ENCODE measurements at places on chromosomes 4 and X.

- peak; percentile 51 for DNase-seq
Observed at GRCh38 chrX:153599192-153600031, 473 bp upstream of the CCNQ start.

DNA sequence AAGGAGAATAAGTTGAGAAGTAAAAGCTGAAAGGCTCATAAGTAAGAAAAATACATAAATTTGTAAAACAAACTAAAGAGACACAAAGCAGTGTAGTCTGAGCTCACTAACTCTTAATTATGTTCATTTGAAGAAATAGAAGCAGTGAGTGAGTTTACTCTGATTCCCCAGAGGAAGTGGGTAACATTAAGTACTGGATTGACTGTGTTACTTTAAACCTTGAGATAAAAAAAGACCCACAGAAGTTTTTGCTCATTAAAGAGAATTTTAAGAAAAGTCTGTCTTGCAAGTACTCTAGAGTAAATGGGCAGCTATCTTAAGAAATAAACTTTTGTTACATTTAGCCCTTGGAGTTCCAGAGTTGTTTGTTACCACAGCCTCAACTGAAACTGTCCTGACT, 2466.9 kb downstream of the PCDH7 start:
- no peak for DNase-seq

DNA sequence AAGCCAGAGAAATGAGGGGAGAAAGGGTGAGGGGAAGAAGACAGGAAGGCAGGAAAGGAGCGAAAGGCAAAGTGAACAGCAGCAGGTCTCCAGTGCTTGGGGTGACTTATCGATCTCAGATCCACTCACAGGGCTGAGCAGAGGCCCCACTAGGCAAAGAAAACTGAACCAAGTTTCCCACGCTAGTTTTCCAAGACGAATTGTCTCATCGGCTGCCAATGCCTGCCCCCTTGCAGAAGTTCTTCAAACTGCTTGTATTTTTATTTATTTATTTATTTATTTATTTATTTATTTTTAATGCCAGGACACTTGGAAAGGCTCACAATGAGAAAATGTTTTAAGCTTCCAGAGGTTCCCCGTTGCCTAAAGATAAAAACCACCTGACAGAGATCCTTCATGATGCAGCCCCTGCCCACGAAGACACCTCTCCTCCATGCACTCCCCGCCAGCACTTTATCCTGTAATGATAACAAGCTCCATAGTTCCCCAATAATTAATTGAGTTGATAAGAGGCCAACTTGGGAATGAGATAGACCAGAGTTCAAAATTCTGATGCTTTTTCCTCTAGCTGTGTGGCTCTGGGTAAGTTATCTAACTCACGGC, 43.2 kb downstream of the QDPR start:
- no peak for DNase-seq

GRCh38 chr4:4554234-4554633, 12.4 kb upstream of the STX18 start:
- DNase-seq: no peak

GRCh38 chr4:7357323-7357722, 77.4 kb downstream of the PSAPL1 start:
- DNase-seq: no peak

- DNase-seq: no peak
Observed at GRCh38 chr4:33477715-33478114, 2757.5 kb downstream of the PCDH7 start.

DNA sequence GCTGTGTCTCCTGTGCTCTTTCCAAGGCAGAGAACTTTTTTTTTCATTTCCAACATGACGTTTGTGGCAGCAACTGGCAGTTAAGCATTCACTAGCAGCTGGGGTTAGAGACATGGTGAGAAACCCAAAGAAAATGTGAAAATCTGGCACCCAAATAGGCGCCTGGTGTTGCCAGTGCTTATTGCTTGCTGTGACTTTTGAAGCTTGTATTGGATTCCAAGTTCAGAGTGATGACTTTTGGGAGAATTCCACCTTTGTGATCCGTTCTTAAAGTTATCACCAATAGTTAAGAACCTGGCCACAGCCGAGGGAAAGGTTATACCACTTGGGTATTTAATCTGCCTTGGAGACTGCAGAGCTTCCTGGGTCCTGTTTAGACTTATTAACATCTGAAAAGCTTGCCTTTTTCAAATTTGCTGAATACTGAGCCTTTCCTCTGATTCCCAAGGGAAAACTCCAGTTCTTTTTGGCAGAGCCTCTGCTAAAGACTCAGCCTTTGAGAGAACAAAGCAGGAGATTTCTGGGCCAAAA, 101.0 kb downstream of the OPHN1 start:
- no peak for DNase-seq

DNA sequence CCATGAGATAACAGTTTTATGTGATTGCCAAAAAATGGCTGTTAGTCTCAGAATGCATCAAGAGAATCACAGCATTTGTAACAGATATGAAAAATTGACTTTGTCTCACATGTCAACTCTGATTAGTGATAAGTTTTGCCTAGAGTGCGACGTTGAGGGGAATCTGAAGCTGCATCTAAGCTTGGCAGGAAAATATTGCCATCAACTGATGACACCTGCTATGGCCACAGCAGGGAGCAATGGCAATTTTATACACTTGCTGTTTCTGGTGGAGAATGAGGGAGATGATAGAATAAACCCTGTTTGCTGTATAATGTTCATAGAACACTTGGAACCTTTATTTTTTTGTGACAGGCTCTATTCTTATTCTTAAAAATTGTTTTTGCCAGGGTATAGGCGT, 205.4 kb upstream of the GNPDA2 start:
- DNase-seq: no peak

- no peak for DNase-seq
Observed at GRCh38 chr4:60683973-60684372, 516.2 kb upstream of the ADGRL3 start.

DNA sequence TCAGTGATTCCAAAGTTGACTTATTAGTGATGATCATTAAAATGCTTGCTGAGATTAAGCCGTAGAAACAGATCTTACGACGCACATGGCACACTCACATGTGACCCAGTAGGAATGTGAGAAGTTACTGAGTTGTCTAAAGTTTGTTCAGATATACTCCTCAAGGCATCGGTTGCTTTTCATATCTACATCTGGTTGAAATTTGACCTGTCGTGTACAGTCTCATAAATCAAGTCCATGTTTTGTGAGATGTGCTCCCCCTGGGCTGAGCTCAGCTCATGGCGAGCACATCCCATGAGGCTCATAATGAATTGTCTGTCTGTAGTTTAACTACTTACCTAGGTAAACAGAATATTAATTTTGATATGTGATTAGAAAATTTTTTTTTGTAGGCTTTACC, 67.0 kb downstream of the TNIP2 start:
- DNase-seq: no peak

DNA sequence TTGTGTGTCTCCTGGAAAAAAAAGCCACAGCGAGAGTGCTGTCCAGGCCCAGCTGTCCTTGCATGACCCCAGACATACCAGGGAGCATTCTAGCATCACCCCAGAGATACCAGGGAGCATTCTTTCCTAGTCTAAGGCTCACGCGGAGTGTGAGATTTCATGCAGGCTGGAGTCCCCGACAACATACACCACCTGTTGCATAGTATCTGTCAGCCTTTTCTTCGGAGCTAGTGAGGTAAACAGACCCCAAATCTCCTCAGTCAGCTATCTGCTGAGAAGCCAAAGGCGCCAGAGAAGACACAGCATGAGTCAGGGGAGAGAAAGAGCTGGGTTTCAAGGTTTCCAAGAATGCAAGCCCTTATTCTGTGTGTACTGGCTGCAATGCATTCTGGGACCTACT, 23.1 kb upstream of the ZXDA start:
- DNase-seq: no peak

DNA sequence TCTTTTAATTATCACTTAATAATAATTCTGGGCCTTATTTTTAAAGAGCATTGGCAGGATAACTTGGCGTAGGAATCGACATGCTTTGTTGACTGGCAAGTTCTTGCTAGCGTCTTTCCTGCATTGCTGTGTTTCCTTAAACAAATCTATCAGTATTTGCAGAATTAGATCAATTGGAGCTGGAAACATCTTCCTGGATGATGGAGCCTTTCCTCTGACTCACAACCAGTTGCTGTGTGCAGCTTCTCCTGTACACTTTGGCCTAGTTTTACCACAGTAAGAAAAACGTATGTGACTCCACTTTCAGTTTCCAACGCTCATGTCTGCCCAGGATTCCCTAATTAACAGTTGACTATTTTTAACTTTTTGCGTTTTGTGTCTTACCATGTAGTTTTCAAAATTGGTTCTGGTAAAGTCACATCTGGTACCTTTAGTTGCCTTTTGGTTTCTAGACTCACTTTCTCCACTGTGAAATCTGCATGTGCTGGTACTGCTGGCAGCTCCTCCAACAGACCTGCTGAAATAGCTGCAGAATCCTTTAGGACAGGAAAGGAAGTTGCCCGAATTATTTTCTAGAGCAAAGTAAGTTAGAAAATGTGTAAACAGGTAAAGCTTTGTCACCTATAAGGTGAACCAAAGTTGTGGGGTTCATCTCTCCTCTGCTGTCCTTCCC, 553.2 kb upstream of the FAT1 start:
- no peak for DNase-seq

- DNase-seq: no peak
Observed at GRCh38 chr4:151522866-151523519, 114.0 kb downstream of the FHIP1A start.

- DNase-seq: no peak
Observed at GRCh38 chr4:168673476-168673875, 176.6 kb downstream of the PALLD start.

- DNase-seq: no peak
Observed at GRCh38 chr4:178752954-178753525, 1310.8 kb upstream of the AGA start.

DNA sequence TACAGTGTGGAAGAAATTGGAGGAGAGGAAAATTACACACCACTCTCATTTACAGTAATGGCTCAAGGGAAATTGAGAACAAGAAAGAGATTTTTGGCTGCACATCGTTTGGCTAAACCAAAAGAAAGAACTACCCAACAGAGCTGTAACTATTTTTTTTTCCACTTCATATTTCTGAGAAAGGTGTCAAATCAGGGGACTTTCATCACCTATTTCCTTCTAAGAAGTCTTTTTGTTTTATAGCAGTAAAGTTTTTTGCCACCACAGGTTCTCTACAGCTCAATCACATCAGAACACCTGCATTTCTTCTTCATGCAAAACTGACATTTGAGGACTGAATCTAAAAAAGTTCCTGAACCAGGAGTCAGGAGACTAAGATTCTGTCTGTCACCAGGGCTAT, 57.5 kb upstream of the TNIP3 start:
- DNase-seq: no peak

- no peak for DNase-seq
Observed at GRCh38 chrX:23887451-23887850, 20.3 kb downstream of the APOO start.

DNA sequence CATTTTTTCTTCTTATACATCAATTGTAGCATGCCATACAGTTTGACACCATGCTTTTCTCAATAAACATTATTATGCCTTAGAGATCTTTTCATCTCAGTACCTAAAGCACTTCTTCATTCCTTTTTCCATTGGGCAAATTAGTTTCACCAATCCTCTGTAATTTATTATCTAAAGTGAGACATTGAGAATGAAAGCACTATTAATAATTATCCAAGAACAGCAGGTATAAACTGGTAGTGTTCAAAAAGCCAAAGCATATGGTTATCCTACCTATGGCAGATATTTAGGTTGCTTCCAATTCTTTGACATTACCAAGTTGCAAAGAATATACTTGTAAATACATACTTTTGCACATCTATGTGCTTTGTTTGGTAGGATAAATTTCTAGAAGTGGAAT, 15.6 kb downstream of the LAMTOR3 start:
- no peak for DNase-seq

DNA sequence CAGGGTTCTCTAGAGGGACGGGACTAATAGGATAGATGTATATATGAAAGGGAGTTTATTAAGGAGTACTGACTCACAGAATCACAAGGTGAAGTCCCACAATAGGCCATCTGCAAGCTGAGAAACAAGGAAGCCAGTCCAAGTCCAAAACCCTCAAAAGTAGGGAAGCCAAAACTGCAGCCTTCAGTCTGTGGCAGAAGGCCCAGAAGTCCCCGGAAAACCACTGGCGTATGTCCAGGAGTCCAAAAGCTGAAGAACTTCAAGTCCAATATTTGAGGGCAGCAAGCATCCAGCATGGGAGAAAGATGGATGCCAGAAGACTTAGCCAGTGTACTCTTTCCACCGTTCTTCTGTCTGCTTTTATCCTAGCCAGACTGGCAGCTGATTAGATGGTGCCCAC, 227.2 kb downstream of the KCTD8 start:
- no peak for DNase-seq

DNA sequence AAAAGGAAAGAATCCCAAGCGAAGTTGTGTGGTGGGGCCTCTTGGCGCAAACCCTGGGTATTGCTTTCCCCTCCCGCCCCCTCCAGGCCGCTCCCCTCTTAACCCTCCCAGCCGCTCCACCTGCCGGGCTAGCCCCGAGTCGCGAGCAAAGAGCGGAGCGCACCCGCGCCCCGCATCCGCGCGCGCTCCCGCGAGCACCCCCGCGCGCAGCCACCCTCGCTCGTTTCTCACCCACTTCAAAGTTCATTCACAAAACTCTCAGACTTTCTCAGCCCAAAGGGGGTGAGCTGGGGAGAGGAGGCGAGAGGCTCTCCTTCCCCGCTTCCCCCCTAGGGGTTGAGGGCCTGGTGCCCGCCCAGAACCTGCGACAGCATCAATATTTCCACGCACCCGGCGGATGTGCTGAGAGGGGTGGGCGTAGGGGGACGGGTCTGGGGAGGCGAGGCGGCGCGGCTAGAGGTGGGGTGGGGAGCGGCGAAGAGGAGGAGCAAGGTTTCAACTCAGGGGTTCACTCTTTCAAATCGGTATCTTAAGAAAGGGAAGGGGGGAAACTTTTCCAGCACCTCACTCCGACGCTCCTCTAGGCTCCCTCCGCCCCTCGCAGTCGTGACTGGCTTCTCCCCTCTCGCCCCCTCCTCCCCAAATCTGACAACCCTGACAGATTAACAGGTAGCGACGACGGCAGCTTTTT, 1.8 kb downstream of the MAML3 start:
- DNase-seq: peak; percentile 83

DNA sequence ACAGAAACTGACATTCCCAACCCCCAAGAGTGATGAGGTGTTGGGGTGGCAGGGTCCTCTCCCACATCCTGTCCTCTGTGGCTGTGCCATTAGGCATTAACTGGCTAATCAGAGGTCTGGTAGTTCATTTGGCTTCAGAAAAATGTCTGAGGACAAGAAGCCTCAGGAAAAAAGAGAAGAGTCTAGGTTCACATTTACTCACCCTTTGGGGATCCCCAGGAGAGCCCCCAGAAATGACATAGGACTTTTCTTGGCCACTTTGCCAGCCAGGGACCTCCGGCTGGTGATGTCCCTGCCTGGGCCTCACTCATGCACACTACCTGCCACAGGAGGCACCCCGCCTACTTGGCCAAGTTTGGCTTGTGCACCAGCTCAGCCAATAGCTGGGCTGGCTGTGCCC, 173.0 kb downstream of the RBM46 start:
- DNase-seq: no peak

DNA sequence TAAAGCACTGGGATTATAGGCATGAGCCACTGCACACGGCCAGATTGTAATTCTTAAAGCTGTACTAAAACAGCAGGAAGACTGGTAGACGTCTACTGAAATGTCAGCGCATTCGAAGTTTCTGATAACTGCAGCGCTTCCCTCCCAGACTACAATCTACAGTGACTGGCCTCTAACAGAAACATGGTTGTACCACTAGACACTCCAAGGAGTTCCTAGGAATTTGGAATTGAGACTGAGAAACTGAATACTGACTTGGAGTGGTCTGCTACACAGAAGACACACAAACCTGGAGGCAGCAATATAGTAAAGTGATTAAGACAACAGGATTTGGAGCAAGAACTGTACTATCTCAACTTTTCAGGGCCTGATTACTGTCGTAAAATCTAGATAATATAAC, 937 bp downstream of the HELQ start:
- no peak for DNase-seq

All from activated CD8-positive, alpha-beta memory T cell treated with anti-CD3 and anti-CD28 coated beads for 1 hour (primary cell).